H1 (cell line): ENCODE measurements at places on chromosomes 4 and X. TPM values are rescaled to one million over a fixed set of nuclear protein-coding genes. Genes with fewer than 3 reads are reported as not detected.

CFAP47 gene
- 0.04 TPM in 1 of 2 replicates, not detected in the other for total RNA-seq

RHOXF2B gene
- not detected in 2 replicates for total RNA-seq

KIT gene
- 24.8 and 27.7 TPM in 2 replicates for total RNA-seq

RGN gene
- 3.1 and 4.0 TPM in 2 replicates for total RNA-seq

DNA sequence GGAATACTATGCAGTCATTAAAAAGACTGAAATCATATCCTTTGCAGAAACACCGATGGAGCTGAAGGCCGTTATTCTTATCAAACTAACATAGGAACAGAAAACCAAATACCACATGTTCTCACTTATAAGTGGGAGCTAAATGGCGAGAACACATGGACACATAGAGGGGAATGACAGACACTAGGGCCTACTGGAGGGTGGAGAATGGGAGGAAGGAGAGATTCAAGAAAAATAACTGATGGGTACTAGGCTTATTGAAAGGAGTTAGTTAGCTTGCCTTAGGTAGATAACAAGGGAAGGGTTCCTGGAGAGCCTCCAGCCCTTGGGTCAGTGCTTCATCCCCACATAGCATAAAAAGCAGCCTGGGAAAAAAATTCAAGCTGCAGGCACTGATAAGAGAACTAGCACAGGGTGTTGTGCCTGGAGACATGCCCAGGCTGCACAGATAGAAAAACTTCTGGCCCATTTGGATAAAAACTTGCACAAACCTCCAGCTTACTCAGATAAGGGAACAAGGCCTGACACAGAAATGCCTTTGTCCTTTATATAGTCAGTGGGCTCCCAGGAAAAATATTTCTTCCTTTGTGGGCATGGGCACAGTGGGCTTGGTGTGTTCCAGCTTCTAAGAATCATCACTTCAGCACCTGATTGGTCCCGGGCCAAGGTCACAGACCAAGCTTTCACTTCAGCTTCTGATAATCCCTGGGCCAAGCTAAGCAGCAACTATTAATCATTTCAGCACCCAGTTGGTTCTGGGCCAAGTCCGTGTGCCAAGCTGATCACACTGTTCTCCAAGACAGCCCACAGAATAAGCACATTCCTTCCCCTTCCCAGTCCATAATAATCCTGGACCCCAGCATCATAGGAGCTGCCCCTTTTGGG, 23.1 kb upstream of the PWWP3B start:
- no peaks in the 10 kb centered on the region for H3K36me3 ChIP-seq
- H3K4me3 ChIP-seq, result no peak overlapping the region
- H3K4me1 ChIP-seq, result no peaks in the 10 kb centered on the region
- no peak for DNase-seq

- H3K4me1 ChIP-seq, result peaks cover 2% of the 10 kb centered on the region; the same call in 1 of the 2 replicates
- H3K27me3 ChIP-seq, result no peaks in the 10 kb centered on the region
- no peak overlapping the region for H3K27ac ChIP-seq
- H3K4me3 ChIP-seq, result no peak overlapping the region
- no peaks in the 10 kb centered on the region for H3K36me3 ChIP-seq
Measured at GRCh38 chr4:13430834-13431568, 53.1 kb downstream of the RAB28 start.

TBX22 gene
- 0.33 and 0.63 TPM in 2 replicates for total RNA-seq

- H3K4me1 ChIP-seq, result peaks cover 6% of the 10 kb centered on the region
- no peaks in the 10 kb centered on the region for H3K27me3 ChIP-seq
- DNase-seq, result no peak
- no peak overlapping the region for H3K27ac ChIP-seq
- no peaks in the 10 kb centered on the region for H3K36me3 ChIP-seq
Measured at GRCh38 chrX:12949205-12949926, 25.5 kb upstream of the TMSB4X start.

DNA sequence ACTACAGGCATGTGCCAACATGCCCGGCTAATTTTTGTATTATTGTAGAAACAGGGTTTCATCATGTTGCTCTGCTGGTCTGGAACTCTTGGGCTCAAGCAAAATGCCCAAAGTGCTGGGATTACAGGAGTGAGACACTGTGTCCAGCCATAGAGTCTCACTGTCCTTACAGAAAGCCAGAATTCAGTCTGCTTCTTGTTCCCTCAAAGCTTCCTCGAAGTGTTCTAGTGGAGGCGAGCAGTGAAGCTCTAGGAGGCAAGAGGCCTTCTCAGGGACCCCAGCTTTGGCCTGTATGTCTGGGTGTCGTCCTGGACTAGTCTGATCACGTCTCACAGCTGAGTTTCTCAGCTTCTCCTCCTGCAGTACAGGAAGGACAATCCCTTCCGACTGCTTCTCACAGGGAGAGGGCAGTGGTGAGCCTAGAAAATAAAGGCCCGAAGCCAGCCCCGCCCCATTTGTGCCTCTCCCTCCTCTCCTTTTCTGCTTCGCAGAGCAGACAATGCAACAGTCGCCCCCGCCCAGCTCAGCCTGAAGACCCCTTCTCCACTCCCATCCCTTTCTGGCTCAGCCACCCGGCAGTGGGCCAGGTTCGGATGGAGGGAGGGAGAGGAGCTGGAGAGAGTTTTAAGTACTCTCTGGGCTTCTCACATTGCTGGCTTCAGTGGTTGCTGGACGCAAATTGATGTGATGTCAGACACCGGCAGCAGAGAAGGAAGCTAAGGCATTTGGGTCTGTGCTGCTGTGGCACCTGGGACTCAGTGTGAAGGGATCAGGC, 11.1 kb upstream of the FAM3A start:
- 0 out of 2 replicates have a peak, but pooled peaks cover 3% of the 10 kb centered on the region for H3K4me1 ChIP-seq
- peaks cover 4% of the 10 kb centered on the region; the same call in 1 of the 2 replicates for H3K27me3 ChIP-seq
- no peak for DNase-seq
- H3K36me3 ChIP-seq, result 0 out of 2 replicates have a peak, but pooled peaks cover under 1% of the 10 kb centered on the region
- peak overlapping the region; percentile 51 for H3K4me3 ChIP-seq

DNA sequence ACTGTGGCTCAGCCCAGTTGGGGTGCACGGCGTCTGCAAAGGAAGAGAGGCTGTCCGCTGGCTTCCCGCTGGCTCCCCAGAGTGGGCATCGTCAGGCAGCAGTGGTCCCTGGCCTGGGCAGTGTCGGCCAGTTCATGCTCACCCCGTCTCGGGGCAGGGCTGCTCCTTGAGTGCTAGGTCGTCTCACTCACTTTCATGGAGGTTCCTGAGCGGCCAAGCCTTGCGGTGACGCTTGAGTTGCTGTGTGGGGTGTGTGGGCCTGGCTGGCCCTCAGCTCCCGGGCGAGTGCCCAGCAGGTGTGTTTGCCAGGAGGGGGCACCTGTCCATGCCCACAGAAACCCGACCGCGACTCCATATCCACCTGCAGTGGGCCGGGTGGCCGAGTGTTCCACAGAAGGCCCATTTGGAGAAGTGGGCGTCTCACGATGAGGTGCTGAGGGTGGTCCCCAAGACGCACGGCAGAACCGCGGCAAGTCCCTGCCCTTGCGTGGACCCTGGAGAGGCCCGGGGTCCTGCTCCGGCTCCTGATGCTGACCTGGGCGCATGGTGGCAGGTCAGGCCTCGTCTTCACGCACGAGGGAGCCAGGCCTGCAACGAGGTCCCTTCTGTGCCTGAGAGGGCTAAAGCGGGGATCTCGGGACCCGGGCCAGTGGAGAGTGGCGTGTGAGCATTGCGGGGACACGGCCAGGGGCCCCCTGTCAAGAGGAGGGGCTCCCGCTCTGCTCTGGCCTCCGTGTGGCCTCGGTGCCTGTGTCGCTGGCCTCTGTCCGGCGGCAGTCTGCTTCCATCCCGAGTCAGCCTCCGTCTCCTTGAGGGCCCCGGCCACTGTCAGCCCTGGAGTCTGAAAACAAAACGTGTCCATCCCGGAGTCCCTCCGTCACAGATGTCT, 18.5 kb upstream of the UVSSA start:
- no peak overlapping the region for H3K4me3 ChIP-seq
- no peaks in the 10 kb centered on the region for H3K4me1 ChIP-seq
- peaks cover 10% of the 10 kb centered on the region for H3K36me3 ChIP-seq
- no peak for DNase-seq
- no peaks in the 10 kb centered on the region for H3K27me3 ChIP-seq

DNA sequence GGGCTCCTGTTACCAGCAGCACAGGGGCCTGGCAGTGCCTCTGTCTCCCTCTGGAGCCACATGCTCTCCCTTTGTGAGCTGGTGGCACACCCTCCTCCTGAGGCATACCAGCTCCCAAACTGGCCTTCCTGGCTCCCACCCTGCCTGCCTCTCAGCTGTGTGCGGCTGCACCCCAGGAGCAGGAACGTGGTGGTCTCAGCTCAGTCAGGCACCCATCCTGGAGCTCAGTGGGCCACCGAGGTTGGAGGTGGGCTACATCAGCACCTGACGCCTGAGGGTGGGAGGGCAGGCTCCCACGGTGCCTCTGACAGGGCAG, 85.9 kb upstream of the NKX1-1 start:
- H3K4me1 ChIP-seq, result no peaks in the 10 kb centered on the region
- H3K27ac ChIP-seq, result no peak overlapping the region
- no peaks in the 10 kb centered on the region for H3K27me3 ChIP-seq
- no peak overlapping the region for H3K4me3 ChIP-seq
- H3K36me3 ChIP-seq, result no peaks in the 10 kb centered on the region

GRCh38 chr4:183097231-183098018, 1.6 kb upstream of the WWC2 start:
- H3K4me3 ChIP-seq, result peak overlapping the region; percentile 66
- peak overlapping the region; percentile 39; the same call in 1 of the 2 replicates for H3K27ac ChIP-seq
- no peaks in the 10 kb centered on the region for H3K36me3 ChIP-seq
- DNase-seq, result no peak

DNA sequence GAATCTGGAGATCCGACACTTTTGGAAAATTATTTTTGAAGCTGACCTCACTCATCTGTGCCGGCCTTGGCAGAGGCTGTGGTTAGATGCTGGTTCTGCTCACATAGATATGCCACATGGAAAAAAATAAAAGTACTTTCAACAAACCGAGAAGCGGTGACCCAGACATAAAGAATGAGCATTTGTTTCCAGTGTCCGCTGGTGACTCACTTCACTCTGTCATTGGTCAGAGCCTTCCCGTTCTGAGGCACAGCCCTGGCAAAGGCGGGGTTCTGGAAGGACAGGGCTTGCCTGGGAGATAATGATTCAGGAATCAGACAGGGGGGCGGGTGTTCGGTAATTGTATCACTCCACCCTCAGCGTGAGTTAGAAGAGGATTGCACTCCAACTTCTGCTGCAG, 172.4 kb upstream of the MXRA5 start:
- no peak overlapping the region for H3K4me3 ChIP-seq
- DNase-seq, result peak; percentile 1
- no peaks in the 10 kb centered on the region for H3K36me3 ChIP-seq
- no peaks in the 10 kb centered on the region for H3K27me3 ChIP-seq
- H3K4me1 ChIP-seq, result no peaks in the 10 kb centered on the region
- H3K27ac ChIP-seq, result no peak overlapping the region

GRCh38 chr4:121252224-121252806, 88.2 kb upstream of the TNIP3 start:
- H3K4me3 ChIP-seq, result no peak overlapping the region
- H3K4me1 ChIP-seq, result no peaks in the 10 kb centered on the region
- DNase-seq, result peak; percentile 25
- H3K27me3 ChIP-seq, result no peaks in the 10 kb centered on the region
- H3K27ac ChIP-seq, result no peak overlapping the region

AR gene
- 10.6 and 10.7 TPM in 2 replicates for total RNA-seq

GRCh38 chrX:5852941-5853340, 375.7 kb downstream of the NLGN4X start:
- H3K27ac ChIP-seq, result no peak overlapping the region
- H3K4me1 ChIP-seq, result no peaks in the 10 kb centered on the region
- no peaks in the 10 kb centered on the region for H3K27me3 ChIP-seq
- no peak overlapping the region for H3K4me3 ChIP-seq

GRCh38 chr4:107991945-107992630, 2.4 kb downstream of the HADH start:
- H3K4me1 ChIP-seq, result peaks cover 3% of the 10 kb centered on the region; the same call in 1 of the 2 replicates
- no peak overlapping the region for H3K27ac ChIP-seq
- H3K4me3 ChIP-seq, result no peak overlapping the region
- H3K36me3 ChIP-seq, result no peaks in the 10 kb centered on the region
- no peaks in the 10 kb centered on the region for H3K27me3 ChIP-seq

XAGE3 gene
- not detected in 2 replicates for total RNA-seq

- DNase-seq, result peak; percentile 83
- no peaks in the 10 kb centered on the region for H3K36me3 ChIP-seq
- peaks cover 79% of the 10 kb centered on the region for H3K27me3 ChIP-seq
- H3K4me3 ChIP-seq, result peak within 1 kb of the TSS; percentile 51
Measured at GRCh38 chr4:146638786-146639505, at the start of gene POU4F2. Gene POU4F2 (plus strand): TSS chr4:146638893. CDS start chr4:146639141, 248 bp downstream.

- no peak overlapping the region for H3K27ac ChIP-seq
- no peaks in the 10 kb centered on the region for H3K27me3 ChIP-seq
- no peak overlapping the region for H3K4me3 ChIP-seq
- DNase-seq, result no peak
Measured at GRCh38 chr4:82551734-82552133, 10.1 kb downstream of the TMEM150C start.

AREG gene
- total RNA-seq, result not detected in 2 replicates

DNA sequence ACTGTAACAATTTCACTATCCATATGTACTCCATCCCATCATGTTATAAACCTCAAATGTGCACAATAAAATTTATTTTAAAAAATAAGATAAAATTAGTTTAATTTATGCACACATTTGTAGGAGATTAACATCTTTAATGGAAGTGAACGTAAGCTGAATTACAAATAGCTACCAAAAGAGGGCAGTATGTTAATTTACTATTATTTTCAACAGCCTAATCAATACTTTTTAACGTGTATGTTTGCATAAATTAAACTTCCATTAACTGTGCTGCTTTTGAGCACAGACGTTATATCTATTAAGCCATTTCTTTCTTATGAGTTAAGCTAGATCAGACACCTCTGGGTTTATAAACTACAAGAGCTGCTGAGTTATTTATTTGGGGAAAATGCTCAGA, 56.5 kb upstream of the PHKA2 start:
- DNase-seq, result no peak
- no peaks in the 10 kb centered on the region for H3K27me3 ChIP-seq
- no peaks in the 10 kb centered on the region for H3K4me1 ChIP-seq
- H3K27ac ChIP-seq, result no peak overlapping the region
- no peaks in the 10 kb centered on the region for H3K36me3 ChIP-seq

CPLX1 gene
- total RNA-seq, result 0.56 and 0.67 TPM in 2 replicates

DNA sequence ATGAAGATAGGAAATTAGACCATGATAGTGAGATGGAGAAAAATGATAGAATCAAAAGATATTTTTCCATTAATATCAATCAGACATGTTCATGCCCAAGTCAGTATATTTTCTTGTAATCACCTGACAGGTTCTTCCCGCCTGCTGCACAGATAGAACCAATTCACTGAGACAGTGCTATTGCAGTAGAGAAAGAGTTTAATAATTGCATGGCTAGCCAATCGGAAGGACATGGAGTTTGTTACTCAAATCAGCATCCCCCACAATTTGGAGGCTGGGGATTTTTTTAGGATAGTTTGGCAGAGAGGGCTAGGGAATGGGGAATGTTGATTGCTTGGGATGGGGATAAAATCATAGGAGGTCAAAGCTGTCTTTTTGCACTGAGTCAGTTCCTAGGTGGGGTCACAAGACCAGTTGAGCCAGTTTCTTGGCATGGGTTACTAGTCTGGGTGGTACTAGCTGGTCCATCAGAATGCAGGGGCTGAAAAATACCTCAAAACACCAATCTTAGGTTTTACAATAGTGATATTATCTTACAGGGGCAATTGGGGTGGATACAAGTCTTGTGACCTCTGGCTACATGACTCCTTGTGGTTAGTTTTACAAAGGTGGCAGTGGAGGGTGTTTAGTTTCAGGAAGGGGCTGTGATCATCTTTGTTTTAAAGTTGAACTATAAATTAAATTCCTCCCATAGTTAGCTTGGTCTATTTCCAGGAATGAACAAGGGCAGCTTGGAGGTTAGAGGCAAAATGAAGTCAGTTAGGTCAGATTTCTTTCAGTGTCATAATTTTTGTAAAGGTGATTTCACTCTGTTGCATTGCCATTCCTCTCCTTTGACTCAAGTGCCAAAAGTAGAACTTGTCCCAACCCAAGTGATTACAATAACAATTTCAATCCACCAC, 100.3 kb upstream of the PDE5A start:
- H3K4me1 ChIP-seq, result no peaks in the 10 kb centered on the region; the same call in 1 of the 2 replicates
- DNase-seq, result no peak
- no peaks in the 10 kb centered on the region for H3K36me3 ChIP-seq
- no peak overlapping the region for H3K4me3 ChIP-seq
- no peaks in the 10 kb centered on the region for H3K27me3 ChIP-seq
